ENCODE measurements at places on chromosomes 3 and 15.

DNA sequence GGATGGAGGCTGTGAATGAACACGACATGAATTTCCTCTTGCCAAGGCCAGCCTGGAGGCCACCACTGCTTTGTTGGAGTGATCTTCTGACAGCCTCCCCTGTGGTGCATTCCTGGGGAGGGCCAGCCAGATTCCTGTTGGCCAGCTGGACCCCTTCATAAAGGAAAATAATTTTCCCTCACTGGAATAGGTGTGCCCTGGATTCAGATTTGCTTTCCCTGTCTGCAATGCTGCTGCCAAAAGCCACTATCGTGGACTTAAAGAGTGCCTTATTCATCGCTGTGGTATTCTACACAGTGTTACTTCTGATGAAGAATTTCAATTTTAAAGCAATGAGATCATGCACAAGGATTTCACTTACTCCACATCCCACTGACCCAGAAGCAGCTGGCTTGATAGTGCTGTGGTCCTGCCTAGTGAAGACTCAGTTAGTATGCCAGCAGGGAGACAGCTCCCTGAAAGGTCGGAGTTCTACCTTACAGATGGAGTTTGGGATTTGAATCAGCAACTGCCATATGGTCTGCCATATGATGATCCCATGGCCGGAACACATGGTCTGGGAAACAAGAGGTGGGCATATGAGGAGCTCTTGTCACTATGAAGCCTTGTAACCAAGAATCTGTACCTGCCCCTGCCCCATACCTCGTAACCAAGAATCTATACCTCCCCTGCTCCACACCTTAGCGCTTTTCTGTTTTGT lies 145.2 kb downstream of the KLF13 start:
- no peak for DNase-seq

DNA sequence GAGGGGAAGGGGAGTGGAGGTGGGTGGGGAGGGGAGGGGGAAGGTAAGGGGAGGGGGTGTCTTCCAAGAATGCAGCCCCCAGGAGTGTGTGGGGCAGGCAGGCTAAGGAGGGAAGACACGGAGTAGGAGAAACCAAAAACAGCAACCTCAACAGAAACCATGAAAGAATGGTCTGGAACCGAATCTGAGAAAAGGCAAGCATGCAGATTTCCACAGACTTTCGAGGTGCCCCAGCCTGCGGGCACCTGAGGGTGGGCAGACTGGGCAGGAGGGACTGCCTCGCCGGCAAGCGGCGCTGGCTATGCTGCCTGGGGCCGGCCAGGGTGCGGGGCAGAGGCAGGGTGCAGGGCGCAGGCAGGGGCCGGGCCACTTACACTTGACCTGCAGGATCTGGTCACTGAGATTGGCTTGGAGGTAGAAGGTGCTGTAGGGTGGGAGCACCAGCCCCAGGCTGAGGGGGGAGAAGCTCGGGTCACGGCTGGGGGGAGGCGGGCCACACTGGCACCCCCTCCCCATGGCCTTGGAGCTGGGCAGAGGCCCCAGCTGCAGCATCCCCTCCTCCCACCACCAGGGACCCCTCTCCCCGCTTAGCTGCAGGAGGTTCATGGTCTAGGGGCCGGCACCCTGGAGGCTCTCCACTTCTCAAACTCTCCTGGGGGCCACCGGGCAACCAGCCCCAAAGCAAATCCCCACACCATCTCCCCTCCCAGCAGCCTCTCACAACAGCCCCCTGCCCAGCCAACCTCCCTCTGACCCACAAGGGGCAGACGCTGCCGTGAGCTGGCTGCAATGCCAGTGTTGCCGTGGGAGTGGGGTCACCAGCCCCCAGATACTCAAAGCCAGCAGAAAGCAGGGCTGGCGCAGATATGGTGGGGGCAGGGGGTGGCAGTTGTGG lies 15.3 kb upstream of the TMEM115 start:
- DNase-seq: no peak

- no peak for DNase-seq
Measured at GRCh38 chr3:112297714-112298113, 3.7 kb upstream of the SLC9C1 start.

GRCh38 chr3:192843723-192844485 lies 73.8 kb downstream of the MB21D2 start:
- DNase-seq: no peak

DNA sequence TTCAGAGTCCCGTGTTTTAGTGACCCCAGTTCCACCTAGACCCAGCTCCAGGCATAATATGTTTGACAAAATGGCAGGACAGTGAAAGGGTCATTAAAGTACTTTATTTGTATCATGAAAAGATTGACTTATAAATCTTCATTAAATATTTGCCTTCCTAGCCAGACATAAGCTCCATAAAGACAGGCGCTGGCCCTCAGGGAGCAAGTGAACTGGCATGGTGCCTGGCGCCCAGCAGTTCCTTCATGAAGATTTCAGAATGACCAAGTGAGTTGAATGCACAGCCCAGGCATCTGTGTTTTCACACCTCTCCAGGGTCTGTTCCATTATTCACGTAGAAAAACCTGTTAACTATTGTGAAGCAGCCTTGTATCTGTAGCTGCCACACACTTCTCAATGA lies 166.2 kb downstream of the GAP43 start:
- DNase-seq: no peak

DNA sequence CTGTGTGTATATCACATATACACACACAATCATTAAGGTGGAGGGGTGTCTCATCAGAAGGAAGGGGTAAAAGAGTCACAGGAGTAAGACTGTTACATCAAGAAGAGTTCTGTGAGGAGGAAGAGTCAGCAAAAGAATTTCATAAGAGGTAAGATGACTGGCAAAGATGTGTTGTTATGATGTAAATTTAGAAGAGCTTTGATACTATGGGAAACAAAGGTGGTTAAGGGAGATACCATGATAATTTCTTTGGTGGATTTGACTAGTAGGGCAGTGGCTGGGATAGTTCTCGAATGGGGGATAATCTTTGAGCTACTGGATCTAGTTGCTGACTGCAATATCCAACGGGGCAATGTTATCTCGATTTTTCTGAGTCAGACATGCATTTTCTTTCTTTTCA lies 61.6 kb downstream of the STAG1 start:
- no peak for DNase-seq

DNA sequence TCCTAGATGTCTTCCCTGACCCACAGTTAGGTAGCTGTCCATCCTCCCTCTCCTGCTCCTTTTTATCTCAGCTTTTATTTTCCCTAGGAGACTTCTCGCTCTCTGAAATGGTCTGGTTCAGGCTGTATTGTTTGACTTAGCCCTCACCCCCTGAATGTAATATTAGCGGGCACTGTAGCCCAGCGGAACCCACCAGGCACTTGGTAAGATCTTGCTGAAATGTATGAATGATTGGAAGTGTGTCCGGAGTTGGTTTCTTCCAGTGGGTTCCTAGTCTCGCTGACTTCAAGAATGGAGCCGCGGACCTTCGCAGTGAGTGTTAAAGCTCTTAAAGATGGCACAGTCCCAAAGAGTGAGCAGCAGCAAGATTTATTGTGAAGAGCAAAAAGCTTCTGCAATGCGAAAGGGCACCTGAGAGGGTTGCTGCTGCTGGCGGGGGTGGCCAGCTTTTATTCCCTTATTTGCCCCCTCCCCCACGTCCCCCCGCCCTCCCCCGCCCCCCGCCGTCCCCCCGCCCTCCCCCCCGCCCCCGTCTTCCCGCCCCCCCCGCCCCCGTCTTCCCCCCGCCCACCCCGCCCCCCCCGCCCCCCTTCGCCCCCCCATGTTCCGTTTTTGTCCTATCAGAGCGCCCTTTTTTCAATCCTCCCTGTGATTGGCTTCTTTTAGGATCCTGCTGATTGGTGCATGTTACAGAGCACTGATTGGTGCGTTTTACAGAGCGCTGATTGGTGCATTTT lies 694 bp upstream of the EEFSEC start:
- DNase-seq: peak; percentile 84

All from SK-MEL-5 (cell line).